ENCODE measurements at places on chromosomes 3 and 15. TPM values are rescaled to one million over a fixed set of nuclear protein-coding genes. Genes with fewer than 3 reads are reported as not detected.

Gene THAP10
- 1.9 TPM for total RNA-seq

Gene LMOD3
- under 0.01 TPM for total RNA-seq

Gene BTBD1
- total RNA-seq, result 107 TPM

Gene GOLGA6L26
- not detected for total RNA-seq

Gene STAC
- not detected for total RNA-seq

Gene MEIS2
- total RNA-seq, result 40.0 TPM

Gene SCN11A
- not detected for total RNA-seq

Gene MST1
- total RNA-seq, result 2.7 TPM

Gene SLC12A1
- not detected for total RNA-seq

Gene SAMMSON
- total RNA-seq, result not detected

Gene KNG1
- total RNA-seq, result not detected

Gene SLC27A2
- total RNA-seq, result 0.61 TPM

Gene TM4SF1
- 1,177 TPM for total RNA-seq

Gene SLC28A1
- not detected for total RNA-seq

Gene SLC9C1
- total RNA-seq, result not detected

Gene NANOGP8
- total RNA-seq, result not detected

Gene THSD4
- 23.1 TPM for total RNA-seq

Gene USF3
- 3.6 TPM for total RNA-seq

Gene FBXW12
- not detected for total RNA-seq

Gene A4GNT
- total RNA-seq, result not detected

Gene GALNT15
- 8.7 TPM for total RNA-seq

Gene ACSBG1
- not detected for total RNA-seq

Gene WDR93
- total RNA-seq, result not detected

Gene PDE12
- total RNA-seq, result 14.3 TPM

Gene PGBD4
- 1.4 TPM for total RNA-seq

Gene C15orf62
- 0.46 TPM for total RNA-seq

Gene ALCAM
- 210 TPM for total RNA-seq

Gene CHSY1
- 44.5 TPM for total RNA-seq

Gene LAMB2
- total RNA-seq, result 186 TPM

Gene SLC6A20
- not detected for total RNA-seq

Gene HEG1
- 51.2 TPM for total RNA-seq

Gene PLA2G4E
- not detected for total RNA-seq

Gene DCP1A
- total RNA-seq, result 8.7 TPM

Gene SLC28A2
- total RNA-seq, result not detected

Gene FAM107A
- total RNA-seq, result 12.2 TPM

Gene GRK7
- total RNA-seq, result not detected

Gene IMPG2
- 0.61 TPM for total RNA-seq

Gene EIF4E3
- total RNA-seq, result 0.46 TPM

Gene SAMD7
- not detected for total RNA-seq

Gene TSC22D2
- total RNA-seq, result 5.2 TPM

Gene PARP15
- 0.32 TPM for total RNA-seq

Gene MAGEL2
- total RNA-seq, result 0.32 TPM

Gene CHRFAM7A
- total RNA-seq, result 2.3 TPM

Gene VWA5B2
- total RNA-seq, result not detected

Gene CCDC13
- total RNA-seq, result 1.3 TPM
